ENCODE measurements at places on chromosomes 5 and 9. TPM values are rescaled to one million over a fixed set of nuclear protein-coding genes. Genes with fewer than 3 reads are reported as not detected.

COL23A1 gene
- not detected for polyA plus RNA-seq

WNT8A gene
- polyA plus RNA-seq = not detected

AGXT2 gene
- polyA plus RNA-seq = not detected

SV2C gene
- polyA plus RNA-seq = not detected

ANKRD18A gene
- polyA plus RNA-seq = not detected

NAIP gene
- polyA plus RNA-seq = 1.2 TPM

All from naive thymus-derived CD8-positive, alpha-beta T cell (primary cell).